GM23338 (cell line): ENCODE measurements at places on chromosomes 1 and 21.
A peak's percentile ranks its signal among the peaks of the same experiment; 100 is the strongest.

- peak; percentile 86 for DNase-seq
Measured at GRCh38 chr1:112172294-112172882, 182.9 kb upstream of the KCND3 start.

- DNase-seq: peak; percentile 60
Measured at GRCh38 chr1:64917328-64917861, 49.0 kb downstream of the JAK1 start.

- DNase-seq: no peak
Measured at GRCh38 chr21:25831300-25831960, 96.7 kb downstream of the GABPA start.

- DNase-seq: no peak
Measured at GRCh38 chr1:168683871-168684270, 45.1 kb downstream of the DPT start.

GRCh38 chr1:205543351-205544301 is 39.2 kb downstream of the CDK18 start:
- peak; percentile 95 for DNase-seq

DNA sequence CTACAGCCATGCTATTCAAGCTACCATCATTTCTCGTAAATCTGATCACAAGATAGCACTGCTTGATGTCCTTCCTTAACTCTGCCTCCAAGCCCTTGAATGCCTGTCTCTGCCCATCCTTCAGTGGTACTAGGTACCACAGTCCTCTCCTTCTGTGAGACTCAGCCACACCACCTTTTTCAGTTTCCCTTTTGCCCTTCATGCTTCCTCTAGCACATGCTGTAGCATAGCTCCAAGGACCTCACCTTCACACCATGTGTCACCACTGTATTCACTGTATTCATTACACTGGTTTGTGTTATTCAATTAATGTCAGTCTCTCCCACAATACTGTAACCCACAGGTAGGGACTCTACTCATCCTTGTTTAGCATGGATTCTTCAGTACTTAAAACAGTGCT is 8.0 kb upstream of the TP53BP2 start:
- DNase-seq: no peak
